ENCODE measurements at places on chromosomes 6 and 20.

DNA sequence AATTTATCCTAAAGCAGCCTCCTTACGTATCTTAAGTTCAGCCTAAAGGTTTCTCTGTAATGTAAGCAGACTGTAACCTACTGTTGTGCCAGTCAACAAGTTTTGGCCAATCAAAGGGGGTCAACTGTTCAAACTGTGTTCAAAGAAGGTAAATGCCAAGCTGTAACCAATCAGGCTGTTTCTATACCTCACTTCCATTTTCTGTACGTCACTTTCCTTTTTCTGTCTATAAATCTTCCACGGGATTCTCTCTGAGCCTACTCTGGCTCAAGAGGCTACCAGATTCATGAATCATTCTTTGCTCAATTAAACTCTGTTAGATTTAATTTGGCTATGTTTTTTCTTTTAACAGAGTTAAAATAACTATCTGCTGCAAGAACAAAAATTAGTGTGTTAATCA, 5.1 kb upstream of the CALHM6 start:
- no peak for DNase-seq

DNA sequence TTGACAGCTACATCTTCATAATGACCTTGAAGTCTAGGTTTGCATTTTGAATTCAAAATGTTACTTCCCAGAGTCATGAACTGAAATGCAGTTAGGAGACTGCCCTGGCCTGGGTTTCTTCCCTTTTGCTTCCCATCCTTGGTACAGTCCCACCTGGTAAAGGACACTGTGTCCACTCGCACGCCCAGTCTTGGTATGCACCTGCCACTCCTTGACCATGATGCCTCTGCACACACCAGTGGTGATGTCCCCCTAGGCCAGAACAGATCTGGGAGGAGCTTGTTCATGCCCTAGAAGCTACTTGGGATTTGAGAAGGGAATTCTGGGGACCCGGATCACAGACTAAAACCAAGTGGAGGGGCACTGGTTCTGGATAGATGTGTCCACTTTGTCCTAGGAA, 3.6 kb downstream of the PPP1R14C start:
- no peak for DNase-seq

GRCh38 chr6:131936156-131936555, 15.0 kb downstream of the CCN2 start:
- no peak for DNase-seq

GRCh38 chr6:159307246-159307790, 138.1 kb downstream of the FNDC1 start:
- DNase-seq, result no peak

DNA sequence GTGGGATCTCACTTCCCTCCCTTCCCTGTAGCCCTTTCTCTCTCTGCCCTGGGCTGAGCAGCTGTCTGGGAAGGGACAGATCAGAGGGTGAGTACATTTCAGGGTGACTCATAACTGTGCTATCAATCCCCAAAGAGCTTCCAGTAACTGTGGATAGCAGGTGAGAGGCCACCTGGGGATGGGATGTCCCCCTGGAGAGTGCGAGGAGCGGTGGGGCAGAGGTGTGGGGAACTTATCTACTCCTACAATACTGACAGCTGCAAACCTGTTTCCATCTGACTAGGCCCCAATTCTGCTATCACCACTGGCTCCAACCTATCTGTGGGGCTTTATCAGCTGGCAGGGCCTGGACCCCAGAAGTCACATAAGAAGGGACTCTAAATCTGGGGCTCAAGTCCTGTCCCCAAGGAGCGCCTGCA, 32.6 kb downstream of the KCNK5 start:
- DNase-seq, result no peak

DNA sequence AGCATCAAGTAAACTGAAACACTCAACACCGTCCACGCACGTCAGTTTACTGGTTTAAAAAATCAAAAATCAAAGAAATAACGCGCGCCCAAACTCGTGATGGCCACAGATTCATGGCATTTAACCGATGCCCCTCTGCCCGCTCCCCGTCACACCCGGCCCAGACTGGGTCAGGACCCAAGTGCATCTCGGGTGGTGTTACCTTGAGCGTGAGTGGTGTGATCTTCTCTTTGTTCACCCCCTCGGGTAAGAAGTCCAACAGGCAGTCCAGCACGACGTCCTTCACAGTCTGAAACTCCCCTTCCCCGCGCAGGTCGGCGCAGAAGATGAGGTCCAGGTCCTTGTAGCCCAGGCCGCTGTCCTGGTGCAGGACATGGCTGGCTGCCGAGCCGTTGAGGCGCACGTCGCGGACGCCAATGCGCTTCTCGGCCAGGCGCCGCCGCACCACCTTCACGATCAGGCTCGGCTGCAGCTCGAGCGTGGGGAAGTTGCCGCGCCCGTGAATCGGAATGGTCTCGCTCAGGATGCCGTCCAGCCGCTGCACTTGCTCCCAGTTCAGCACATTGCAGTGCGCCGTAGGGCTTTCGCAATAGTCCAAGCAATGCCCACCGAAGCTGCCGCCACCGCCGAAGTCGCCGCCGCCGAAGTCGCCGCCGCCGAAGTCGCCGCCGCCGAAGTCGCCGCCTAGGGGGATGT, 945 bp downstream of the TENT5A start:
- DNase-seq, result peak; percentile 35

DNA sequence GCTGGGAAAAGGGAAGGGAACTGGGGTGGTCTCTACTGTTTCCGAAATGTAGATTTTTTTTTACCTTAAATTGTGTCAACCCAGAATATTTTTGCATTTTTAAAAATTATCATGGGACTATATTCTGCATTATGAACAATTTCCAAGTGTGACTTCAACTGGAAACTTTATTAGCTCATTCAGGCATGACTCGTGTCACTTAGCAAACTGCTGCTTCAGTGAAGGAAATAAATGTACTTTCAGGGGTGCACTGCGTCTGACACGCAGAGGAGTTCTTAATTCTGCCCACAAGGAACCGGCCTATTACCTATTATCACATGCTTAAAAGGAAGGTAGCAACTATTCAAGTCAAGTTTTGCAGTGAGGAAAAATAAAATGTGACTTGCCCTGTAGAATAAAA, 291.3 kb upstream of the PRDM1 start:
- no peak for DNase-seq

- no peak for DNase-seq
Observed at GRCh38 chr20:23166563-23166962, 80.4 kb upstream of the CD93 start.

GRCh38 chr6:127841811-127842210, 59.0 kb downstream of the THEMIS start:
- DNase-seq, result no peak

GRCh38 chr20:31722257-31723068, at the start of gene BCL2L1:
BCL2L1 (minus strand) TSS chr20:31722868; CDS start chr20:31722218, 650 bp downstream.
- DNase-seq, result peak; percentile 85

DNA sequence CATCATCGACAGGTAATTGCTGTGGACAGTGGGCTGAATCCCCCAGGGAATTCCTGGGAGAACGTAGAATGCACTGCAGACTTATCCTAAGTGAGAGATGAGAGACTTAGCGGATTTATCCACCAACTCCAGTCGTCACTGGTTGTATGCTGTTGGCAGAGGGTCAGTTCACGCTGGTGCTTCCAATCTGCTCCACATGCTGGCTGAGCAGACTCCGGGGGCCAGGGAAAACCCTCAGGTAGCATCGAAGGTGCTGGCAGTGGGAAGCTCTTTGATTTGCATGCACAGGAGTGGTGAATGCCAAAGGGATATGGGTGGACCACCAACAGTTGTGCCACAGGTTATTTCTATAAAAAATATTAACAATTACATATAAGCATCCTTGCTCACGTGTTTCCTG, 20.2 kb downstream of the TTLL9 start:
- DNase-seq, result no peak

DNA sequence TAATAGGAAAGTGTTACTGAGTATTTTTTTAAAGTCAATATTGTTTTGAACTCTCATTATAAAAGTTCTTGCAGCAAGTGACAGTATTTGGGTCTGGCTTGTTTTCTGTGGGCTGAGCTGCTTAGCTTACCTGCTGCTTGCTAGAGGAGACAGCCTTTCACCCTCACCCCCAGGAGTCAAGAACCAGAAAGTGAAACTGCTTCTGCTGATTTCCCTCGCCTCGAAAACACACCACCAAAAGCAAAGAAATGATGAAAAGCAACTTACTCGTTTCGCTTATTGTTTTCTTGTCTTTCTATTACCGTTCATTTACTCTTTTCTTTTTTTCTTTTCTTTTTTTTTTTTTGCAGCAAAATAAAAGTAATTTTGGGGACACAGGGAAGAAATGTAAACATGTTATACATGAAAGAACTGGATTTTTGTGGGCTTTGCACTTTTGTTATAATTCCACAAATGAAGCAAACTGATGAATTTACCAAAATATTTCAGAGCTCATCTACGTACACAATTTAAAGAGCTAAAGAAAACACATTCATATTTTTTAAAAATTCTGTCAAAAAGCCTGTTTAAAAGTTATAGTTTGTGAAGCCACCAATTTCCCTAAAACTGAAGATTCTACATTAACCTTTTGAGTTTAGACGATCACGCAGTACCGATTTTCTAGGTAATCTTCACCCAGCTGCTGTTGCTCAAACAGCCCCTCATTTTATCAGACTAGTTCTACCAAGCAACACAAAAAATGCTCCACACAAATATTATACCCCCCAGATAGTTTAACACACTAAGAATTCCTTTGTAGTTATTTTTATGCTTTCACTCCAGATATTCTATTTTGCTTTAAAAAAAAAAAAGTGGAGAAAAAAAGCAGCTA, 1.7 kb downstream of the SCML4 start:
- no peak for DNase-seq

Measured in midbrain (tissue), 1 donor.